ENCODE measurements at places on chromosomes 3 and 15.

DNA sequence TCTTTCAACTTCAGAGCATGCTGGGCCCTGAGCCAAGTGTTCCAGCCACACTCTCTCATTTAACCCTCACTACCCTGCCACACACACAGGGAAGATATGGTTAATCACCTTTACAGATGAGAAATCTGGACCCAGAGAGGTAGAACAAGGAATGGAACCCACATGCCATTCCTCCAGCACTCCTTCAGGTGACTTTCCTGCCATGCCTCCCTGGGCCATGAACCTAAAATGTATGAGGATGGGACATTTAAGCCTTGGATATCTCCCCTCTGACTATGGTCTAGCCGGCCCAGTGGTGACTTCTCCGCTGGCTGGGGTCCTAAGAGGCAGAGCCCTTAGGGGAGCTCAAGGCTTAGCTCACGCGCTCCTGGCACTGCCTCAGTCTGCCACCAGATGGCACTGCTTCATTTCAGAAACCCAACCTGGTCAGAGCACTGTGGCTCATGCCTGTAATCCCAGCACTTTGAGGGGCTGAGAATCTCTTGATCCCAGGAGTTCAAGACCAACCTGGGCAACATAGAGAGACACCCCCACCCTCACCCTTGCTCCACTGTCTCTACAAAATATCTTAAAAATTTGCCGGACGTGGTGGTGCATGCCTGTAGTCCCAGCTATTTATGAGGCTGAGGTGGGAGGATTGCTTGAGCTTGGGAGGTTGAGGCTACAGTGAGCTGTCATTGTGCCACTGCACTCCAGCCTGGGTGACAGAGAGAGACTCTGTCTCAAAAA is 2.2 kb upstream of the DCAF1 start:
- DNase-seq: no peak

DNA sequence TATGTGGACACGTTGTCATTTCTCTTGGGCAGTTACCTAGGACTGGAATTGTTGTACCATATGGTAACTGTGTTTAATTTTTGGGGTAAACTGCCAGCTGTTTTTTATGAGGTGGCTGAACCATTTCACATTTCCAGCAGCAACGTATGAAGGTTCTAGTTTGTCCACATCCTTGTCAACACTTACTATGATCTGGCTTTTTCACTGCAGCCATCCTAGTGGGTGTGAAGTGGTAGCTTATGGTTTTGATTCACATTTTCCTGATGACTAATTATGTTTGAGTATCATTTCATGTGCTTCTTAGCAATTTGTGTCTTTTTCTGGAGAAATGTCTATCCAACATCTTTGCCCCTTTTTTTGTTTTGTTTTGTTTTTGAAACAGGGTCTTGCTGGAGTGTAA is 96.2 kb downstream of the VGLL4 start:
- no peak for DNase-seq

GRCh38 chr15:89187301-89187985 is 33.9 kb downstream of the RLBP1 start:
- peak; percentile 9 for DNase-seq

DNA sequence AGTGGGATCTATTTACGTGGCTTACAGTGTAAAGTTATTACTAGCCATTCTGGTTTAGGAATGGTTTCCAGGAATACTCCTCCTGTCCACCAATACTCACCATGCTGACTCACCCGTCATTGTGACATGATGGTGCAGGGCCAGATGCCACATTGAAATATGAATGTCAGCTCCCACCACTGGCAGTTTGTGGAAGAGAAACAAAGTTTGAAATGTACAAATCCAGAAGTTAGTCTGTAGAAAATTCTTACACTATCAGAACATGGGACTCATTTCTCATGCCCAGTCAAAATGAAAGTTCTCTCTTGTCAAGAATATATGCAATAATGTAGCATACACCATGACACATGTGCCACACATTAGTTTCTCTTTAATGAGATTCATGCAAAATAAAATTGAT is 14.4 kb upstream of the TSPAN3 start:
- DNase-seq: no peak

GRCh38 chr3:141394560-141394959 is 26.3 kb downstream of the ZBTB38 start:
- DNase-seq: no peak

GRCh38 chr3:152610622-152611021 is 224.3 kb upstream of the P2RY1 start:
- DNase-seq: no peak

GRCh38 chr3:487614-488013 is 291.1 kb downstream of the CHL1 start:
- DNase-seq: no peak

DNA sequence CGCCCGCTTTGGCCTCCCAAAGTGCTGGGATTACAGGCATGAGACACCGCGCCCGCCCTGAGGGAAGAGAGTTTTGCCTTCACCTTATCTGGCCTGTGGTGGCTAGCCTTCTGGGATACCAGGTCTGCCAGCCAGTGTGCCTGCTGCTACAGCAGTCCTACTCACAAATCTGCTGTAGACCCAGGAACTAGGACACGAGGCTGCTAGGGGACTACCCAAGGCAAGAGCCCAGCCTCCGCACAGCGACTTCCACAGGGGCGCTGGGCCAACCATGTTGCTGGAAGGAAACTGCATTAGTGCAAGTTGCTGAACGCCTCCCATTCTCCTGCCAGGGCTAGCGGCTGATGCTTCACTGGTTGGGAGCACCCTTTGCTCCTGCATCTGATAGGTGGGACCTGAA is 53.7 kb downstream of the DHX30 start:
- no peak for DNase-seq

GRCh38 chr3:71614869-71615268 is 31.3 kb upstream of the FOXP1 start:
- DNase-seq: no peak

GRCh38 chr3:149703466-149703865 is 45.6 kb upstream of the WWTR1 start:
- no peak for DNase-seq

GRCh38 chr3:130576375-130577266 is 59.6 kb downstream of the COL6A6 start:
- no peak for DNase-seq

DNA sequence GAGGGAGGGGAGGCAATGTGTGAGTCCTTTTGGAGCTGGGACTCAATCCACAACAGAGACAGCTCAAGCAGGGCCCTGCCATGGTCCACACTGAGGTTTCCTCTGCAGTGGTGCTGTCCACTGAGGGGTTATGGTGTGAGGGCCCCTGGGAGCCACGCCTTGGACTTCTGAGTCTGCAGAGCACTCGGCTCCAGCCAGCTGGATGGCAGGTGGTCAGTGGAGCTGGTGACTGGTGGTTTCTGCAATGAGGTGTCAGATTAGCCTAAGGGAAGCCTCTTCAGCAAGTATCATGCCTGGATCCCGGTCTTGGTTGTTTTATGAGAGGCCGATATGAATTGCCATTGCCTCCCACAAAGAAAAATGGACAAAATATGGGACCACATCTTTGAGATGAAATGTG is 21.7 kb downstream of the LSM3 start:
- DNase-seq: no peak

DNA sequence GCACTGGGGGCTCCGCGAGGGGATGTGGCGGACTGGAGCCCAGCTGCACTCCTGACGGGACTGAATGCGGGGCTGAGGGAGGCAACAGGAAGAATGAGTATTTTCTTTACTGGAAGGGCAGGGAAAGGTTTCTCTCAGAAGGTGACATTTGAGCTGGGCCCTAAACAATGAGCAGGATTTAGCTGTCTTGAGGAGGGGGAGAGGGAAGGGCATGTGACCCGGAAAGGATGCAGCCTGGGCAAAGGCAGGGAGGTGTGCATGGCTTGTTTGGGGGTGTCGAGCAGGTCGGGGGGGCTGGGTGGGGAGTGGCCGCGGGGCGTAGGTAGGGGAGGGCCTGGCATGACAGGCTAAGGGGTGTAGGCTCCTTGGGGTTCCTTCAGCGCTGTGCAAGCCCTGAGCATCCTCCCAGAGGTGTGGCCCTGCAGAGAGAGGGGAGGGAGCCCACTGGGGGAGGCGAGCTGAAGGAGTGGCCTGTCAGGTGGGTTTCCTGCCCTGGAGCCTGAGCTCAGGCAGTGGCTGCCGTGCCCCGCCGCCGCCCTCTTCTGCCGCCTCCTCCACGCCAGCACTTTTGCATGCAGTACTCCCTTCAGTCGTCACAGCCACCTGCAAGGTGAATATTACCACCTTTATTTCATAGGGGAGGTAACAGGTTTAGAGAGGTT is 17.2 kb upstream of the ANKDD1A start:
- DNase-seq: no peak

DNA sequence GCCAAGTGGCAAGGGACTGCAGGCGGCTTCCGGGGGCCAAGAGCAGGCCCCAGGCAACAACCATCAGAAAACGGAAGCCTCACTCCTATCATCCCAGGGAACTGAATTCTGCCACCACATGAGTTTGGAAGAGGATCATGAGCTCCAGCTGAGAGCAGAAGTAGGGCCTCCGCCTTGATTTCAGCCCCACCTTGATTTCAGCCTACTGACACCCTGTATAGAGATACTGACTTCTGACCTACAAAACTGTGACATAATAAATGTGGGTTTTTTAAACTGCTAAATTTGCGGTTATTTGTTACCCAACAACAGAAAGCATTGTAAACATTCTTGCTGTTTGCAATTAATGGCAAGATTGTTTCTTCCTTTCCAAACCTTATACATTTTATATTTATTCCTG is 21.6 kb upstream of the RARRES1 start:
- no peak for DNase-seq

DNA sequence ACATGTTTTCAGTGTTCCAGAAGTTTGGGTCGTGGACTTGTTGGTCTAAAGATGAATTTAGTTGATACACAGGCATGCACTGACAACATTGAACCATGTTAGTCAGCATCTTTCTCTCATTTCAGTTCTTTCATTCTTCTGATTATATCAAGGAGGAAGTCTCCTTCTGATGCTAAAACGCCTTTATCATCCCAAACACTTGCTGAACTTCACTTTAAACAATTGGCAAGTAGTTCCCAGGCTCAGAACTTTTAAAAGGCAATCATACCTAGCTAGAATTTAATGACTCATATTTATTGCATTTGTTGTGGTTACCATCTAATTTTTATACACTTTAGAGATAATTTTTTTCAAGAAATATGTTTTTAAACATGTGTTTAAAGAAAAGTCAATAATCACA is 15.9 kb downstream of the LMCD1 start:
- DNase-seq: no peak

DNA sequence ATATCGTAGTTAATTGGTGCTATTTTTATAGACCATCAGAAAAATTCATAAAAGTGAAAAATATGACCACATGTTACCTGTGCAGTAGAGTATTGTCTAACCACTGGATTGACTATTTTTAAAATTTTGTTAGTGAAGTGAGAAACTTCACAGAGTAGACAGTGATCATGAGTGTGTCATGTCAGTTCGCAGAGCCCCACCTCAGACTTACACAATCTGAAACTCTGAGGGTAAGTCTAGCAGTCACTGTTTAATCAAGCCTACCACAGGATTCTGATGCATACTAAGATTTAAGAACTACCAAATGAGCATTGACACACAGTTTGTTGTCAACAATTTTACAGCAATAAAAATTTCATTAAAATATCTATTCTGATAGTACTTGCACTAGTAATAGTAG is 552.9 kb upstream of the SUCLG2 start:
- DNase-seq: no peak

- DNase-seq: no peak
These were observed 664.6 kb downstream of the AGBL1 start for GRCh38 chr15:86744198-86744780.

GRCh38 chr3:14426305-14426620 is 23.9 kb downstream of the SLC6A6 start:
- no peak for DNase-seq

DNA sequence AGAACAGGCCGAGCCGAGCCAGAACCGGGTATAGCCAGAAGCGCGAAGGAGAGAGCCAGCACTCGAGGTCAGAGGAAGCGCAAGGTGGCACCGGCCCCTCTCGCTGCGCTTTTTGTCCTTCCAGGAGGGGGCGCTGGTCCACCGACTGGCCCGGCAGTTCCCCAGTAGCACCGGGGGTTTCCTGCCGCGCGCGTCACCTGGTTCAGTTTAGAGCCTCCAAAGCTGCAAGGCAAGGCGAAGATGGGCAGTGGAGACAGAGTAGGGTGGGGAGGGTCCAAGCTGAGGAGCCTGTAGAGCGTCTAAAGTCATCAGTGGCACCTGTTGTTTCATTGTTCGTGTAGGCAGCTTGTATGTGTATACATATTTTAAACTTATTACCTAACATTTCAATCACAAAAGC is 7.6 kb upstream of the NR2E3 start:
- DNase-seq: no peak

DNA sequence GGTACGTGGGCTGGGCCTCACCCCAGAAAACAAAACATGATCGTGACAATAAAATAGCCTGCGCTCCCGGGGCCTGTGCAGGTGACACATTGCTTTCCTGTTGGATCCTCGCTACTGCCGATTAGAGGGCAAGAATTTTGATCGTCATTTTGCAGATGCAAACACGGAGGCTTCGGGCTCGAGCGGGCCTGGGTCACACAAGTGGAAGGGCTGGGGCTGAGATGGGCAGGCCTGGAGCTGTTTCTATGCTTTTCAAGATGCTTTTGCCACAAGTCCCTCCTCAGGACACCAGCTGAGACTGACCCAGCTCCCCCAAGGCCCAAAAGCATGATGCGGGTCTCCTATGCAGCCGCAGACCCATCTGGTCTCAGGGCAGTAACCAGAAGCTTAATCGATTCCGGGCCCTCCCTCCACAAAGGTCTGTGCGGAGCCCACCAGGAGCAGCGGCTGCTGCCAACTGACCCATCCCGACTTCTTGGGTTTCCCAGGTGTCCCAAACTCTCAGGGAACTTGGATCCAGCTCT is 30.0 kb downstream of the RGMA start:
- DNase-seq: no peak

DNA sequence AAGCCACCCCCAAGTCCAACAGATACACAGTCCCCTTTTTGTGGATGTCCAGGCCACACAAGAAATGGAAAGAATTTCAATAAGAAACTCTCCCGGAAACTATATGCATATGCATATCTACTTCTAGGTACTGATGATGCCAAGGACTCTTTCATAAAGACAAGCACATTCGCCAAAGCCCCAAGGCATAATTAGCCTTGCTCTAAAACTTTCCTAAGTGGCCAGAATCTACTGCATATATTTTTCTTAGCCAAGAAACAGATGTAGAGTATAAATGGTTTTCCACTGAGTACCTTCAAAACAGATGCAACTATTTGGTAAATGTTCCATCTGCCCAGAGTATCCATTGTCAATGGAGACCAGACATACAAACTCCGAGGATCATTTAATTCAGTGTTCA is 73.9 kb downstream of the MAGI1 start:
- no peak for DNase-seq

- DNase-seq: peak; percentile 12
These were observed 69.0 kb downstream of the RAB7A start for GRCh38 chr3:128794770-128795649.

DNA sequence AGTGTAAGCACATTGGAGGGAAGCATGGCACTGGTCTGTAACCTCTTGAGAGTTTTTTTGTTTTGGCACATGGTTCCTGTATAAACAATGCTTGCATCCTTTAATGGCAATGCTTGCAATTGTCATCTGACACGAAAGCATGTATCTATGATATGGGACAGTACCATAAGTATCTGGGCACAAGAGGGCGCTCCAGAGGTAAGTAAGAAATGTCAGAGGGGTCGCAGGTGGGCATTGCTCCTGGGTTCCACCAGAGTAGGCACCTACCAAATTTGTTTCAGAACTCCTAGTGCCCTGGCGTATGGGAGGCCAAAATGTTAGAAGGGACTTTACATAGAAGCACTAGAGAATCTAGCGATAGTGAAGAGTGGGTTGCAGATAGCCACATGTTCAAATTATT is 58.7 kb upstream of the BCHE start:
- no peak for DNase-seq

- no peak for DNase-seq
These were observed 46.7 kb upstream of the PLAAT1 start for GRCh38 chr3:193194371-193194770.

Measured in NCI-H2029 treated with DMSO at 0.1 percent for 48 hours (cell line).